ENCODE measurements at places on chromosomes 7 and 10. TPM values are rescaled to one million over a fixed set of nuclear protein-coding genes. Genes with fewer than 3 reads are reported as not detected.

- H3K4me1 ChIP-seq = no peaks in the 10 kb centered on the region
- DNase-seq = peak; percentile 30
- no peaks in the 10 kb centered on the region for H3K27me3 ChIP-seq
- no peak overlapping the region for H3K4me3 ChIP-seq
- no peak overlapping the region for H3K27ac ChIP-seq
- no peaks in the 10 kb centered on the region for H3K36me3 ChIP-seq
These were observed 245.9 kb downstream of the SKAP2 start for GRCh38 chr7:26618449-26618848.

GRCh38 chr7:150580638-150581394 lies 13.6 kb downstream of the GIMAP4 start:
- H3K4me3 ChIP-seq = no peak overlapping the region
- H3K27me3 ChIP-seq = no peaks in the 10 kb centered on the region
- no peak for DNase-seq
- H3K4me1 ChIP-seq = no peaks in the 10 kb centered on the region
- no peak overlapping the region for H3K27ac ChIP-seq

GRCh38 chr7:140315498-140316164 lies 82.7 kb downstream of the SLC37A3 start:
- H3K36me3 ChIP-seq = no peaks in the 10 kb centered on the region
- DNase-seq = no peak
- no peak overlapping the region for H3K4me3 ChIP-seq
- H3K27ac ChIP-seq = no peak overlapping the region

- H3K27ac ChIP-seq = peak overlapping the region; percentile 47
- peaks cover 28% of the 10 kb centered on the region for H3K27me3 ChIP-seq
- DNase-seq = no peak
- no peaks in the 10 kb centered on the region for H3K36me3 ChIP-seq
- peaks cover 13% of the 10 kb centered on the region for H3K4me1 ChIP-seq
These were observed 319 bp upstream of the GATA3 start for GRCh38 chr10:8054244-8054493.

- no peak for DNase-seq
- no peaks in the 10 kb centered on the region for H3K4me1 ChIP-seq
- no peaks in the 10 kb centered on the region for H3K27me3 ChIP-seq
- H3K36me3 ChIP-seq = no peaks in the 10 kb centered on the region
These were observed 229.5 kb downstream of the BICC1 start for GRCh38 chr10:58742141-58742540.

GRCh38 chr10:6778992-6779701 lies 199.1 kb upstream of the PRKCQ start:
- no peaks in the 10 kb centered on the region for H3K36me3 ChIP-seq
- no peak overlapping the region for H3K27ac ChIP-seq
- no peaks in the 10 kb centered on the region for H3K27me3 ChIP-seq
- DNase-seq = no peak

DNA sequence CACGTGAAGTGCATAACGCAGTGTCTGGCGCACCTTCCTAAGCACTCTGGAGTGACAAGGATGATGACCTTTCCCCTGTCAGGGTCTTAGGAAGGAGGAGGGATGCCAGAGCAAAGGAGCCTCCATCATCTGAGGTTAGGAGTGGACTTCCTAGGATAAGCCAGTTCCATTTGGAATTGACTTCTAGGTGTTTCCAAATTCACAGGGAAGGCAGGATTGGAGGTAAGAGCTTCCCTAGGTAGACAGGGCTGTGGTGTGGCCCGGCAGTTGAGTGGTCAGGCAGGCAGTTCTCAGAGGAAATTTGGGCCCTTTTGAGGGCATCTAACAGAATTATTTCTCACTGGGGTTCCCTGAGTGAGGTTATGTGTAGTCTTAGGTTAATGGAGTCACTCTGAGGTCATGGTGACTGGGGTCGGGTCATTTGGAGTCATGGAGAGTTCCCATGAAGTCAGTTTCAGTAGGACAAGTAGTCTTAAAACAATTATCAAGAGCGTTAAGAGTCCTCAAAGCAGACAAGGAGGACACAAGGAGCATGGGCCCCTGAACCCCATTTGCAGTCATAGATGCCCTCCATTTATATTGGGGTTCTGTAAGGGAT lies 8.2 kb downstream of the PPIF start:
- H3K27me3 ChIP-seq = no peaks in the 10 kb centered on the region
- H3K4me3 ChIP-seq = no peak overlapping the region
- H3K4me1 ChIP-seq = no peaks in the 10 kb centered on the region

- H3K4me3 ChIP-seq = no peak overlapping the region
- H3K4me1 ChIP-seq = no peaks in the 10 kb centered on the region
- no peak overlapping the region for H3K27ac ChIP-seq
- H3K27me3 ChIP-seq = no peaks in the 10 kb centered on the region
These were observed 15.4 kb downstream of the WDFY4 start for GRCh38 chr10:48700071-48700470.

GRCh38 chr7:100829150-100829716 lies 1.9 kb upstream of the EPHB4 start:
- no peaks in the 10 kb centered on the region for H3K36me3 ChIP-seq
- H3K4me1 ChIP-seq = peaks cover 3% of the 10 kb centered on the region
- H3K27ac ChIP-seq = peak overlapping the region; percentile 81
- no peak overlapping the region for H3K4me3 ChIP-seq
- no peaks in the 10 kb centered on the region for H3K27me3 ChIP-seq
- DNase-seq = peak; percentile 24

Gene ZNF804B
- not detected for polyA plus RNA-seq

Gene TLX1
- not detected for polyA plus RNA-seq

Gene KCP
- polyA plus RNA-seq = 7.7 TPM

Gene GPR15LG
- polyA plus RNA-seq = not detected

Gene POM121
- polyA plus RNA-seq = 9.6 TPM

Gene AKR1C2
- polyA plus RNA-seq = 11.8 TPM
